ENCODE measurements at places on chromosomes 16 and 17.

- DNase-seq = no peak
These were observed 53.1 kb downstream of the MRC2 start for GRCh38 chr17:62680541-62681052.

DNA sequence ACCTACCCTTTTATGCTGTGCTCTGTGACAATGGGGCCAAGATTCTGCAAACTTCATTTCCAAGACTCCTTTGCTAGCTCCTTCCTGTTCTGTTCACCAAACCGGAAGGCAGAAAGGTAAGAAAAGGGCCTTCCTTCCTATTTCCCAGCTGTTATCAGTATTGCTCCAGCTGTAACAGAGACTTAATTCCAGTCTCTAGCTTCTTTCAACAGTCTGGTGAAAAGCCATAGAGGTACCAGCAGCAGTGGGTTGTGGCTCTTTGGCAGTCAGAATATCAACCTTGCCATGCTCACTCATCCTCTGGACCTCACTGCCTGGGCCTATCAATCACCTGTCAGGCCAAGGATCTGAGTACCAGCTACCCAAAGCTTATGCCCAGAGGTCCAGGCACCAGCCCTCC lies 89.4 kb upstream of the C17orf78 start:
- no peak for DNase-seq

- no peak for DNase-seq
These were observed 2.4 kb downstream of the TBX4 start for GRCh38 chr17:61454381-61455323.

- no peak for DNase-seq
These were observed 44.3 kb upstream of the SMURF2 start for GRCh38 chr17:64706224-64707049.

DNA sequence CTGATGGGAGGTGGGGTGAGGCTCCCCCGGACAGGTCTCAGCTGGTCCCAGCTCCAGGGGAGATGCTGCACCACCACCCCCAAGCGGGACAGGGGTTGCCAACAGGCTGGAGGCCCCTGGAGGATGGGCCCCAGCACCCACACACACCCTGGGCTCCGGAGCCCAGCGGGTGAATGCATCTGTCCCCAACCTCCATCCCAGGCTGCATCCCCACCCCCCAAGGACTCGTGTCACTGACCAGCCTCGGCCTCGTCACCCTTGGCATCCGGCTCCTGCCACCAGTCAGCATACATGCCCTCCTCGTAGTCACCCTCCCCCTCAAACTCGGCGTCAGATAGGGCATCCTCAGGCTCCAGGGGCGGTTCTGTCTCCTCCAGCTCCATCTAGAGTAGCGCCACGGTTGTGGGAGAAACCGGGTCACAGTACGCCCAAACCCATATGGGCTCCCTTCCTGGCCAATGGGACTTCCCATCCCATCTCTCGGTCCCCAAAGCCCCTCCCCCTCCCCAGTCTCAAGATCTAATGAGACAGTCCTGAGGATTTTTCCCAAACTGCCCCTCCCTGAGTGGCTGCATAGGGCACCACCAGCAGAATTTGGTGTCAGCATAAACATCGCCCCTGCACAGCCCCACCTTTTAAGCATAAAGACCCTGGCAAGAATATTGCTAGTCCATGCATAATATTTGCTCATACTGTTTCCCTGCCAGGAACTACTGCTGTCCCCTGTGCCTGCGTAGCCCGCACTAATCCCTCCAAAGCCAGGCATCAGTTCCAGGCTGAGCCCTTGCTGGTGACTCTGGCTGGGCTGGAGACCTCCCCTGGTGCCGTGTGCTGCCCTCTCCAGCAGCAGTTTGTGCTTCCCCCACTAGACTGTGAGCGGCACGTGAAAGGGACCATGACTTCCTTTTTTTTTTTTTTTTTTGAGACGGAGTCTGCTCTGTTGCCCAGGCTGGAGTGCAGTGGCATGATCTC lies 8.4 kb downstream of the P3H4 start:
- DNase-seq = no peak

DNA sequence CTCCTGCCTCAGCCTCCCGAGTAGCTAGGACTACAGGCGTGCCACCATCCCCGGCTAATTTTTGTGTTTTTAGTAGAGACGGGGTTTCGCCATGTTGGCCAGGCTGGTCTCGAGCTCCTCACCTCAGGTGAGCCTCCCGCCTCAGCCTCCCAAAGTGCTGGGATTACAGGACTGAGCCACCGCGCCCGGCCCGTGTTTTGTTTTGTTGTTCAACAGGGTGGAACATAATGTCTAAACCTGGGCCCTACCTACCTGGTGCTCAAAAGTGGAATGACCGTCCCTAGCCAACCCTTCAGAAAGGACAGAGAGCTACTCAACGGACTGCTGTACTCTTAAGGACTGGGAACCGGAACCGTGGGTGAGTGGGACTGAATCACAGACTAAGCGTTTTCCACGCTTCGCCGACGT lies 772 bp upstream of the KIF22 start:
- no peak for DNase-seq

GRCh38 chr16:79404571-79404970 lies 196.0 kb downstream of the MAF start:
- DNase-seq = no peak

Data from GM03348 (cell line).